ENCODE measurements at places on chromosomes 7 and 10.

DNA sequence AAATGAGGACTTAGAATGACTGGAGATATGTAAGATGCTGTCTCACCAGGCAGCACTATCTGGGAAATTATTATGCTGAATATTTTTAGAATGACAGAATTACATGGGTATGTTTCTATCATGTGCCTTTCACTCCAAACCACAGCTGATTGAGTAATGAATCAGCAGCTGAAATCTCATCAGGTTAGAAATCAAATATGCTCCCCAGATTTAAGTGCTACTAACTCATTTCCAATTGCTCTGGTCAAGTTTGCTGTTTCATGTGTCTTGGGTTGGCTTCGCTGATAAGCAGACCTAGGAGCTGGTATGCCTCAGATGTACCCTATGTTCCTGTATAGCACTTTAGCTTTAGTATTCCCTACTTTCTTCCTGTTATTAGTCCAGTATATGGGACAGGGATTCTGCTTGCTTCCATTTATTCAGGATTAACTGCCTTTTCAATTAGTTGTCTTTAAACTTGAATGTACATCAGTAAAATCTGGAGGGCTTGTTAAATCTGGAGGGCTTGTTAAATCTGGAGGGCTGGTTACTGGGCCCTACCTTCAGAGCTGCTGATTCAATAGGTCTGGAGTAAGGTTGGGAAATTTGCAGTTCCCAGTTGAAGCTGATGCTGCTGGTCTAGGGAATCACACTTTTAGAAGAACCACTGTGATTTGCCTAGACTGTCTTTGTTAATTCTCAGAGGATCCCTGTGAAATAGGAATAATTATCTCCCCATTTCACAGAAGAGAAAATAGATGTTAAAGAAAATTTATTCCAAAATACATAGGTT, 172.9 kb downstream of the DKK1 start:
- DNase-seq = no peak

DNA sequence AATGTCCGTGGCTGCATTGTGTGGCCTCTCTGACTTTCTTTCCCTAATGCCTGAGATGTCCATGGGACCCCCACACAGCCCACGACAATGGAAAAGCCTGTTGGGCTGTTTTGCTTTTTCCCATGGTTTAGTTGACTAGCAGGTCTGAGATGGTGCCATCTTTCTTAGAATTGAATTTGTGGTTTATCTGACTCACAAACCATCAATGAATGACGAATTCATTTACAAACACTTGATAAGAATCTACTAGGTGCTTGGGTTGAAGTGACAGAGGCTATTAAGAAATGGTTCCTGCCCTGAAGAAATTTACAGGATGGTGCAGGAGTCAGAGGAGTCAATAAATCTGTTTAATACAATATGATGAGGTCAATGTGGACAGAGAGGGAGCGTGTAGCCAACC, 75.4 kb downstream of the OTUD1 start:
- no peak for DNase-seq

DNA sequence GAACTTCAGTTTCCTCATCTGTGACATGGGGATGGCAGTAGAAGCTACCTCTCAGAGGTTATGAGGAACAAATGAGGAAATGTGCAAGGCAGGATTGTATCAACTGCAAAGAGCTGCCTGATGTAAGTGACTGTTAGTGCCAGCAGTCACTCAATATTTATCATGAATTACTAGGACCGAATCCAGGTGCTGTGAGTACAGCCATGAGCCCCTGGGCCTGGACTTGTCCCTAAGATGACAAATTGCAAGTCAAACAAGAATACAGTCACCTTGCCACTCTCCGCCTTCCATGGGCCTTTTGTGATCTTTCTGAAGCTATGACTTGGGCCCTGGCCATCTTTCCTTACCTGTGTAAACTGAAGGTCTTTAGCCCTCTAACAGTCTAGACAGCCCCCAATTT, 27.7 kb upstream of the TLX1 start:
- no peak for DNase-seq

DNA sequence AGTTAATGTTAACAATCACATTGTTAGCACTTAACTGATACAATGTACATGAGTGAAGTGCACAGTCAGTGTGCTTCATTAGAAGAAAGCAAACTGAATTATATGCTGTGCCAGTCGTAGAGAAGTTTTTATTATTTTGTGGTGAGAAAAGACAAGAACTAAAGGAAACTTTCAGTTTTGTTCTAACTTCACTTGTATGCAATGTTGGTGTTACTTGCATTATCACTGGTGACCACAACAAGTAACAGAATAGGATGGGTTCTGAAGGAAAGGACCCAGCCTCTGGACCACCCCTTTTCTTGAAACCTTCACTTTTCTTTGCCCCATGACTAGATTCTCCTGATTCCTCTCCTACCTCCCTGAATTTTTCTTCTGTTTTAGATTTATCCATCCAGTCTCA, 123.3 kb upstream of the GAD2 start:
- DNase-seq = no peak

DNA sequence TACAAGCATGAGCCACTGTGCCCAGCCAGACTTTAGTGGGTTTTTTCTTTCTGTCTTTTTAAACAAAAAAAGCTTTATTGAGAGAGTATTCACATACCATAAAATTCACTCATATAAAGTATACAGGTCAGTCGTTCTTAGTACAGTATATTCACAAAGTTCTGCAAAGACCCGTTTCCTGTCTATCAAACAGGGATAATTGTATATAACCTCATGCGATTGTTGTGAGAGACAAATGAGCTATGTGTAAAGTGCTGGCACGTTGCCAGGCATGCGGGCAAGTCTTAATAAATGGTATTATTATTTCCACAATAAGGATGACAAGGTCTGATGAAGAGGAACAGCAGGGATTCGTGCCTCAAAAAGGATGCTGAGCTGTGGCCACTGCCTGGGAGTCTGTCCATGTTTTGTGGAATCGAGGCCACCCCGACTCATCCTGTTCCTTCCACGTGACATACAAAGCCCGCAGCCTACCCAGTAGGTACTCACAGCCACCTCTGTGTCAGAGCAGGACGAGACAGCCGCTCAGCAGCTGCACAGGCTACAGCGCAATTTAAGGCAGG, 51.6 kb downstream of the SMKR1 start:
- DNase-seq = no peak

GRCh38 chr10:68101066-68101465, 8.2 kb upstream of the MYPN start:
- no peak for DNase-seq

- no peak for DNase-seq
These were observed 25.3 kb upstream of the NUDCD3 start for GRCh38 chr7:44515590-44516268.

DNA sequence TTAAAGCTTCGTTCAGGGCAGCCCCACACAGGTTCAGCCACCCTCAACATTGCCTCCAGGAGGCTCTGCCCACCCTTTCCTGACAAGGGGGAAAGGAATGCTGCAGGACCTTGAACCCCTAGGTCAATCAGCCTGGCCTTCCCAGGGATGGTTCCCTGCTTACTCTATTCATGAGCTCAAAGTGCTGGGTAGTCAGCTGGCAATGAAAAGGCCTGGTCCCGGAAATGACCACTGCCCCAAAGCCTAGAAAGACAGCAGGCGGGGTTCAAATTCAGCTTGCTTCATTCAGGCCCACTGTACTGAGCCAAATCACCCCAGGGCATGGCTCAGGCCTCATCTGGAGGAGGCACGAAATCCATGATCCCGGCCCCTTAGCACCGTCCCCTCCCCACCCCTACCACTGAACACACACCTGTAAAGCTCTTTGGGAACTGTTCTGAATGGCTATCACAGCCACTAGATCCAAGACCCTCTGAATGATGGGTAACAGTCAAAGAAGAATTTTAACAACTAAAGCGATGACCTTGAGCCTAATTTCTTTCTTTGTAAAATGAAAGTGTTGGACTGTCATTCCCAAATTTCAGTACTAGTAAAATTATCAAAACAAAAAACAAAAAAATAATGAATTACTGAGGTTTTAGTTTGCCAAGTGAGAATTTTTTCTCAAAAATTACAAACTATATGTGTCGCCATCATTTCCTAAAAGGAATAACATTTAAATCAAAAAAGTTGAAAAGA, 1.0 kb downstream of the URGCP start:
- no peak for DNase-seq

- no peak for DNase-seq
These were observed 21.3 kb upstream of the TMEM248 start for GRCh38 chr7:66899552-66900280.

GRCh38 chr10:95121904-95122303, 52.6 kb upstream of the CYP2C8 start:
- DNase-seq = no peak

DNA sequence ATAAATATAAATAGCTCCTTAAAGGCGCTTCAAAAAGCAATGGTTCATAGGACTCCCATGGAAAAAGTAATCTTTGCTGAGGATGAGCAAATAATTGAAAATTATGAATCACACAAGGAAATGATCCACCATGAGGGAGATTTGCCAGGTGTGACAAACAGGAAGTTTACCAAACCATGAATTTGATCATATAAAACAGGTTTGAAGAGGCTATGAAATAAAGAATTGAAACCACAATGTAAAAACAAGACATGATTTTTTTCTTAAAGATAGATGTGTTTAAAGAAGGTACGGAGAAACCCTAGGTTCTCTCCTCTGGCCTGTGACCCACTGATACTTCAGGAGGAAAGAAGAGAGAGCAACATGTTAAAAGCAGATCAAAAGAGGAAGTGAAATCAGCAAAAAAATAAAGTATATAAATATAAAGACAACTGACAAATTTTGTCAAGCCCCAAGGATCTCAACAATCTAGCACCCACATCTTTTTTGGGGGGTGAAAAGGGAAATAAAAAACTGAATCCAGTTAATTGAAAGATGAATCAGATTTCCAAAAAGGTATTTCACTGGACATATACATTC, 111.3 kb upstream of the ASAH2 start:
- no peak for DNase-seq
